ENCODE measurements at places on chromosomes 2 and 18.

- no peak for DNase-seq
Observed at GRCh38 chr2:102417946-102418345, 5.0 kb upstream of the IL18RAP start.

DNA sequence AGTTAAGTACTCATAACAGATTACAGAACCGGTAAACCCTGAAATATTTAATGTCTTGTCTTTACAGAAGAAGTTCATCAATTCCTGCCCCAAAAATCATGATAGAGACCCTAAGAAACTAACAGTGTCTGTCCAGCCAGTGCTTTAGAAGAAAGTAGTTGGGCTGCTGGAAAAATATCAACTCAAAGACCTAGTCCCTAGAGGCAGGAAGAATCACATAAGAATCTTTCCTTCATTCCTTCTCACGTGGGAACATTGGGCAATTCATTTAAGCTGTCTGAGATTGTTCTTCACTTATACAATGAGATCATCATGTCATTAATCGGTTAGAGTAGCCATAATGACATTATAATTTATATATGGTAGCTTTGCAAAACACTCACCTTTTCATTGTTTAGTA, 156.4 kb downstream of the CCBE1 start:
- DNase-seq = no peak

GRCh38 chr2:207960090-207960489, 65.2 kb downstream of the PLEKHM3 start:
- no peak for DNase-seq

DNA sequence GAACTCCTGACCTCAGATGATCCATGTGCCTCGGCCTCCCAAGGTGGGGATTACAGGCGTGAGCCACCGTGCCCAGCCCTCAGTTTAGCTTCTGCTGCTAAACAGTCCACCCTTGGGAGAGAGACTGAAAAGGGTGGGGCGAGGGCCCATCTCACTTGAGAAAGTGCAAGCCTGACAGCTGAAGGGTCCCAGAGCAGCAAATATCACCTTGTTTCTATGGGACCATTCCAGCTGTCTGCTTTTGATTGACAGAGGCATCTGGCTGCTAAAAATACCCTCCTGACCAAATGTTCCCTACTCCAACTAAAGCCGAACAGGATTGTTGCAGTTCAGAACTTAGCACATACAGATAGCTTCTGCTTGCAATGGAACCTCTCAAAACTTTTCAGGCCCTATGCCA, 436 bp upstream of the SMYD1 start:
- no peak for DNase-seq

Measured in stimulated activated CD4-positive, alpha-beta T cell treated with anti-CD3 and anti-CD28 coated beads, Interleukin-1b, Interleukin-23, amount 100 ng/mL, for 24 hours (primary cell).